GM23338 (cell line): ENCODE measurements at places on chromosomes 1 and 21.

- peak; percentile 53 for DNase-seq
These were observed 72.5 kb downstream of the PAX7 start for GRCh38 chr1:18703041-18703621.

GRCh38 chr1:229835226-229835625, 209.2 kb downstream of the URB2 start:
- DNase-seq, result no peak

DNA sequence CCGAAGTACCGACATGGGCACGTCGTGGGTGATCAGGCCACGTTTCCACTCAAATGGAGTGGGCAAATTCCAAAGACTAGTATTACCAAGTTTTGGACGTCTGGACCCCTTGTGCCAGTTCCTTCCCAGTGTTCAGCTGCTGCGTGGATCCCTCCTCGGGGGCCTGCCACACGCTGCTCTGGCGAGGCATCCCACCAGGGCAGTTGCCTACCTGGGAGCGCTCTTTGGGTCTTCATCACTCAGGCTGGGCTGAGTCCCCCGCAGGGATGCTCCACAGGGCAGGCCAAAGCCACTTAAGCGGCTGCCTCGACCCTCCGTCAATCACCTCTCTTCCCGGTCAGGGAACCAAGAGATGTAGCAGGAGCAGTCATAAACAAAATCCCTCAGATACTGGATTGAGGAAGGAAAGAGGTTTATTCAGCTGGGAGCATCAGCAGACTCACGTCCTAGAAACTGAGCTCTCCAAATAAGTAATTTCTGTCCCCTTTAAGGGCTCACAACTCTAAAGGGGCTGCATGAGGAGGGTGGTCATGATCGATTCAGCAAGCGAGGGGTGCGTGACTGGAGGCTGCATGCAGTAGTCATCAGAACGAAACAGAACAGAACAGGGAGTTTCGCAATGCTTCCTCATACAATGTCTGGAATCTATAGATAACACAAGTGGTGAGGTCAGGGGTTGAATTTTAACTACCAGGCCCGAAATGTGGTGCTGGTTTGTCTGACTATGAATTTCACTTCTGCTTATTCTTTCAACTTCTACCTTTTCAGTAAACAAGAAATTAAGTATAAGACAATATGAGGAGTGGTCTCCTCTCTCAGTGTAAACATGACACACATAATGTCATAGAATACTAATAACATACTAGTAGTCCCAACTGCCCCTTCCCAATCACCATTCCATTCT, 998.6 kb upstream of the NCAM2 start:
- no peak for DNase-seq

- no peak for DNase-seq
These were observed 34.7 kb downstream of the ADARB1 start for GRCh38 chr21:45108808-45109781.

DNA sequence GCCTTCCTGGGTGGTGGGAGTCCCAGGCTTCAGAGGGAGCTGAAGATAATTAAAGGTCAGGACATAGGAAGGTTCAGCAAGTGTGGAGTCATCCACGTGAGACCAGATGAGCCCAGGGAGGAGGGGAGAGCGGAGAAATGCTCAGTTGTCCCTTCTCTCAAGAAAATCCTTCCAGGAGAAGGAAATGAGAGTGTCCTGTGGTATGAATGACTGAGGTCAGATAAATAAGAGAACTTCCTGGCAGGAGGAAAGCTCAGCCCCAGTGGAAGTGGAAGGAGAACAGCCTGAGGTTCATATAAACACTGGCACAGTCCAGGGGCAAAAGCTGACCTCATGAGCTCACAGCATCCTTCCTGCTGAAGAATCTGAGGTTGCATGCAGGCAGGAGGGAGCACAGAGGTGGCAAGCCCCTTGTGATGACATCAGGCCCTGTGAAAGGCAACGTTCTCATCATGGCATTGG, 97.6 kb downstream of the NAV1 start:
- DNase-seq, result no peak

DNA sequence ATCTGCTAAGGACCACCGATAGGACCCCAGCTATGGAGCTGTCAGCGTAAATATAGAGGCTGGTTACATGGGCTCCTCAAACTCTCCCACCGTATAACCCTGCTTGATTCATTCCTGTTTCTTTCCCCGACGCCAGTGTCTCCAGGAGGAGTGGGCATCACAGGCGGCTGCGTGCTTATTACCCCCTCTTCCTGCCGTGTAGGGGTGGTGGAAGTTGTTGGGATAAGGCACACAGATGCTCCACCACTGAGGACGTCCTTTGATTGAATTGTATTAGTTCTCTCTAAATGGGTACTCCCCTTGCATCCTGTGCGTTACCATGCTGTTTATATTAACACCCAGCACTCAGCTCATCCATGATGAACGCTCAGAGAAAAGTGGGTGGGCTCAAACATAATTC, 104.6 kb downstream of the ZBTB18 start:
- DNase-seq, result no peak

DNA sequence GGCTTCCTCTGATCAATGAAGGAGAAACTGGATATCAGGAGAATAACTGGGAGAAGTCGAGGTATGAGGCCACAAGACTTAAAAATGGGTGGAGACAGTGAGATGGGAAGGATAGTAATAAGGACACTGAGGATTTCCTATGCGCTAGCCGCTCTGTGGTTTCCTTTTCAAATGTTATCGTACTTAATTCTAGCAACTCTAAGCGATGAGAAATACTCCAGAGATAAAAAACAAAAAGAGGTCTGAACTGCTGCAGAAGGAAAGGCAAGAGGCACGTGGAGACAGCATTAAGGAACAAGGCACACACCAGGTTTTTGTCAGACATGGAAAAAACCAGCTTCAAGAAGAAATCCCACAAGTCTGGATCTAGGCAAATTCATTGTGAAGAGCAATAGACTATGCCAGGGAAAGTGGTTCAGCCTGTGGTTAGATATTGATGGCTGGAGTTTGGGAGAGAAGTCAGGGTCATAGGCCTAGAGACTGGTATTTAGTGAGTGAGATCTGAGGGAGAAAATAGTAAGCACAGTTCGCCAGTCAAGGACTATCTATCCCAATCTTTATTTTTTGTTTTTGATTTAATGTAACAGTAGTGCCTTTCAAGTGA, 5.3 kb downstream of the CLCA2 start:
- no peak for DNase-seq
